ENCODE measurements at places on chromosomes 1 and 21.

DNA sequence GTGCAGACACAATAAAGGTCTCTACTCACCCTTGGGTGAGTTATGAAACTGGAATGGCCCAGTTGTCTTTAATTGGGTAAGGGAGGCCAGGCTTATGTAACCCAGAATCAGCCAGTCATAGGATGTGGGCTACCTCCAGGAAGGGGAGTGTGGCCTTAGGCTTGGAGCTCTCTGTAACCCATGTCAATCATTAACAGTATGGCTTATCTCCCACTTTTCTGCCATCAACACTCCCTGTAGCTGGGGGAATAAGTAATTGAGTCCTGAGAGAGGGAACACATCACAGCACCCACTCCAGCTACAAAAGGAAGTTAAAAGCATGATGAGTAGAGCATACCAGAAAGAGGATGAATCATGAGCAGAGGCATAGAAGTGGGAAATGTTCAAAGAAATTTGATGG, 327.0 kb upstream of the DUSP10 start:
- DNase-seq, result no peak

DNA sequence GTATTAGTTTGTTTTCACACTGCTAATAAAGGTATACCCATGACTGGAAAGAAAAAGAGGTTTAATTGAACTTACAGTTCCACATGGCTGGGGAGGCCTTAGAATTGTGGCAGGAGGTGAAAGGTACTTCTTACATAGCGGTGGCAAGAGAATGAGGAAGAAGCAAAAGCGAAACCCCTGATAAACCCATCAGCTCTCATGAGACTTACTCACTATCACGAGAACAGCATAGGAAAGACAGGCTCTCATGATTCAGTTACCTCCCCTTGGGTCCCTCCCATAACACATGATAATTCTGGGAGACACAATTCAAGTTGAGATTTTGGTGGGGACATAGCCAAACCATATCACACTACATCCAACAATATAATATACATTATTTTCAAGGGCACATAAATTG, 145.7 kb upstream of the BARHL2 start:
- DNase-seq, result no peak

DNA sequence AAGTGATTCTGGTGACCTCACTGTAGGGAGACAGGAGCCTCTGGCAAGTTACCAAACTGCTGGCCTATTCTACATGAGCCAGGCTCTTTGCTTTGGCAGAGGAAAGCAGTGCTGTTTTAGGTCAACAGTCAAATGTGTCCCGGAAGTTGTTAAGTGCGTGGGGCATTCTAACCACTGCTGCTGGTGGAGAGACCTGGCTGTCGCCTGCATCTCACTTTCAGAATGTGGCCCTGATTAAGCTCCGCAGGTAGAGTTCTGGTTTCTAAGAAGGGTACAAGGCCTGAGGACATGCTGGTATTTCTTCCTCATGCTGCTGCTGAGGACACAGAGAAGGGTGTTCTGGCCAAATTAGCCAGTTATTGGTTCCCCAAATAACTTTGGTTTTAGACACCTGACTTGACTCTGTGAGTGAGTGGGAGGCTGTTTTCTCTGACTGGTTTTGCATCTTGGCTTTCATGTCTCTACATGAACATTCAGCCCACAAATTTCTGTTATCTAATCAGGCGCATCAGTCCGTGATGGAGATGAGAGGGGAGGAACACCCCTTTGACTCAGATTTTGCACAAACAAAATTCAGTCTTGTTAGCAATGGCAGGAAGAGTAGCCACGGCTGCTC, 120.8 kb downstream of the LMO4 start:
- no peak for DNase-seq

DNA sequence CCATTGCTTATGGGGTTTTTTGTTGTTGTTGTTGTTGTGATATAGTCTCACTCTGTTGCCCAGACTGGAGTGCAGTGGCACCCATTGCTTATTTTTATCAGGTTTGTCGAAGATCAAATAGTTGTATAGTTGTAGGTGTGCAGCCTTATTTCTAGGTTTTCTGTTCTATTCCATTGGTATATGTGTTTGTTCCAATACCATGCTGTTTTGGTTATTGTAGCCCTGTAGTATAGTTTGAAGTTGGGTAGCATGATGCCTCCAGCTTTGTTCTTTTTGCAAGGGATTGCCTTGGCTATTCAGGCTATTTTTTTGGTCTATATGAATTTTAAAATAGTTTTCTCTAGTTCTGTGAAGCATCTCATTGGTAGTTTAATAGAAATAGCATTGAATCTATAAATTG, 11.6 kb downstream of the ZNF678 start:
- no peak for DNase-seq

DNA sequence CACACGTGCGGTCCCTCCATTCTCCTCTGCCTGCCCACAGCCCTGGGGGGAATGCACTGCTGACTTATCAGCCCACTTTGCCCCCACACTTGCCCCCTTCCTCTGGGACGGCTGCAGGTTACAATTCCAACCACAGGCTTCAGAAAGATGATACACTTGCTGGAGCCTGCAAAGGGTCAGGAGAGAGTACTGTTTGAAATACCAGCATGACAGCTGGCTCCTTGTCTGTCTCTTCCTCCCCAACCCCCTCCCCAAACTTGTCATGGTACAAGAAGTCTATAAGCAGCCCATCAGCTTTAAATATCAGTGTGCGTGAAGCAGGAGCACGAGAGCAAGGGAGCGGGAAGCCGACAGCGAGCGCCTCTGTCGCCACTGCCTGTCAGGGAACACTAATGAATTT, 62.4 kb downstream of the ERI3 start:
- no peak for DNase-seq

GRCh38 chr1:227880342-227880924, 65.0 kb downstream of the PRSS38 start:
- no peak for DNase-seq

Measured in effector CD8-positive, alpha-beta T cell (primary cell).